Cerebellar nuclear complex (tissue), 1 donor: ENCODE measurements at places on chromosomes 5 and 9.

DNA sequence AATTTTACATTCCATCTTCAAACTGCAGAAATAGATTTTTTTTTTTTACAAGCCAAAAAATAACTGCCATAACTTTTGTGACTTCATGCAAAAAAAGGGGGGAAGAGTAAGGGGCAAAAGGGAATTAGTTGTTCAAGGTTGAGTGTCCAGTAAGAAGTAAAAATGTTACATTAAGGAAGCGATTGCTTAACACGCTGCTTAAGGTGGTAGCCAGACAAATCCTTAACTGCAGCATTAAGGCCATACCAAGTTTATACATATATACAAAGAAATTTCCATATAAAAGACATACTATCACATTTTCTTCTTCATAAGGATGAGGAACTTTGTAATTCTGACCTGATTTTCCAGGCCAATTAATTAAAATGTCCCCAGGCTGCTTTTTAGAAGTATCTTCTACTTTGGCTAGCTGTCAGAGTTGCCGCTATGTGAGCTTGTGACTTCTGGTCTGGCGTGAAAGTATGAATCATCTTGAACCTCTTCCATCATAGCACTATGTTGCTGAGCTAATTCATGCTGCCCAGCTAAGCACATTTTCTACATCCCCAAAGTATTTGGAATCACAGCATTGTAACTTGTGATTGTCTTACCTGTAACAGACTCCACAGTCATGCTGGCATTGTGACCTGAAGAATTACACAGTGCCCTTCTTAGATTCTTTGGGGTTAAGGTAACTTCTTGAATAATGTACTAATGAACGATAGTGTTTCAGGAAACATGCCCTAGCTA is 40.0 kb downstream of the G3BP1 start:
- DNase-seq: no peak

DNA sequence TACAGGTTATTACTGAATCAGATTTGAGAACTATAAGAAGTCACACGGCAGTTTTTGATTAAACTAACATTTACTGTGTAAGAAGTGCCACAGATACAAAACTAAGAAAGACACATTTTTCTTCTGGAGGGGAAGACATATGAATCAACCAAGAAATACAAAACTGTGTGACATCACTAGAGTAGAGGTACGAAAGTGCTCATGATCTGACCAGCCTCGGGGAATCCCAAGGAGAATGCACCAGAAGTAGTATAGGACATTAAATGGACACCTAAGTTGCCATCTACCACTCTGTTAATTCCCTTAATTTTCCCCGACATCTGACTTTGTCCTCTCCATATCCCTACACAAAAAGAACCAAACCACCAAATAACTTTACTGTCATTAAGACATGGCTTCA is 5.3 kb upstream of the IFNK start:
- no peak for DNase-seq

- DNase-seq: no peak
Observed at GRCh38 chr5:16366491-16366890, 99.1 kb downstream of the ZNF622 start.

- DNase-seq: no peak
Observed at GRCh38 chr9:81595887-81596543, 93.3 kb downstream of the TLE1 start.

DNA sequence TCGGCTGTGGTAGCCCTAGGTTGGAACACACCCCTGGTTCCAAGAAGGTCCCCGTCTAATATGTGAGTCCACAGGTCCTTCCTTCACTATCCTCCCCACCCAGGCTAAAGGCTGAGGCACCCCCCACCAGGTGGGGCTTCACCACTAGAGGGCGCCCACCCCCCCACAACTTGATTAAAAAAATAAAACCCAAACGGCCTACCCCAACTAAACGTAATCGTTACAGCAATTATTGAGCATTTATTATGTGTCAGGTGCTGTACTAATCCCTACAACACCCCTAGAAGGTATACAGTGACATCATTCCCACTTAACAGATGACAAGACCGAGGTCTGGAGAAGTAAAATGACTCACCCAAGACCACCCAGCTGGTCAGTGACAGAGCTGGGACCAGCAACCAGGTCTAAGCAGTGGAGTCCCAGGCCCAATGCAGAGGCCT is 65.0 kb downstream of the FGF18 start:
- DNase-seq: no peak

GRCh38 chr5:150780816-150781221 is 2.3 kb downstream of the SMIM3 start:
- DNase-seq: no peak

GRCh38 chr5:119390404-119390803 is 34.6 kb downstream of the TNFAIP8 start:
- no peak for DNase-seq

DNA sequence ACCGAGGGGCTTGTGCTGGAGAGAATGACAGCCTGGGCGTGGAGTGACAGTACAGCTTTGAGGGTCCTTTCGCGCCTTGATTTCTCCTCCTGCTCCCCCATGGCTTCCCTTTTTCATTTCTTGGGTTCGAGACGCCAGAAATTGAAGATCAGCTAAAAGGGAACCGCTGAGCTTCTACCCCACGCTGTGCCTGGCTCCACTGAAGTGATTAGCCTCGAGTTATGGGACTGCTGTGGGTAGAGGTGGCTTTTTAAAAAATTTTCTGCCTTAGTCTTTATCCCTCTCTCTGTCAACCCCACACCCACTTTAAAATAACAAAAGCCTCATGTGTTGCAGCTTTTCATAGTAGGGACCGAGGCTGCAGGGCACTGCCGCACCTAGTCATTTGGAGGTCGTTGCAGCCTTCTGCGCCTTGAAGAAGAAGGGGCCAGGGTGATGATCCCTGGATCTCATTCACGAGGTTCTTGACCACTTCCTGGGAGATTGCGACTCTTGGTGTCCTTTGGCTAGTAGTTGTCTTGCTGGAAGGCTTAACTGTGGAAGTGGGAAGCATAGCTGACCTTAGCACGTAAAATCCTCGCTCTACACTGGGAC is 603 bp downstream of the PPIP5K2 start:
- no peak for DNase-seq

DNA sequence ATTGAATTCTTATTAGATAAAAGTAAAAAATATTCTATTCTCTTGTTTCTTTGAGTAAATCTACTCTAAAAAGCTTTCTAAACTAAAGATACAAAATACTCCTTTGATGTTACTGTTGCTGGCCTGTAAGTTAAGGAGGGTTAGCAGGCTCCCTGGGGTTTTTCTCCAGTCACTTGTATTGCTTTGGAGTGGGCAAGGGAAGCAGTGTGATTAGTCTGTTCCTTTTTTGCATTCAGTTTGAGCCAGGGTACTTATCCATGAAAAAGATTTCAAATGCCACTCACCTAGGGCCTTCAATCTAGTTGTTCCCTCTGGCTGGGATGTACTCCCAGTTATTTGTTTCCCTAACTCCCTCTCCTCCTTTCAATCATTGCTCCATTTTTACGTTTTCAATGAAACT is 256.2 kb upstream of the SMC2 start:
- DNase-seq: no peak
